ENCODE measurements at places on chromosomes 2 and 18.
A peak's percentile ranks its signal among the peaks of the same experiment; 100 is the strongest.

DNA sequence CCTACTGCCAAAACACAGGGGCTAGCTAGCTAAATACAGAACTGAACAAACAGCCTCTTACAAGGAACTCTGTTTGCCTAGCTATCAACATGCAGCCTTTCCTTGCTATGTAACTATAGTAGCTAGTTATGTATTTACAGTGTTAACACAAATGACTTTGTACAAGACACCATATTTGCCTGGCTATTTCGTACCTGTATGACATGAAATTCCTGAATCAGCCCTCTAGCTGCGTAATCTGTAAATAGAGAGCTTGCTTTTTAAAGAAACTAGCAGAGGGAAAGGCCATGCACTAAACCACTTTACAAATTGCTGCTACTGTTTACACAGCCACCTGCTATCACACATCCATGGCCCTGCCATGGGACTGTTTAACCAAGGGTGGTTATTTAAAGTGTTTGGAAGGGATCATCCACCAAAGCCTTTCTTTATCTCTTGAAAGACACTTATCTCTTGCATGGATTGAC is 248.7 kb downstream of the TFCP2L1 start:
- DNase-seq: no peak

DNA sequence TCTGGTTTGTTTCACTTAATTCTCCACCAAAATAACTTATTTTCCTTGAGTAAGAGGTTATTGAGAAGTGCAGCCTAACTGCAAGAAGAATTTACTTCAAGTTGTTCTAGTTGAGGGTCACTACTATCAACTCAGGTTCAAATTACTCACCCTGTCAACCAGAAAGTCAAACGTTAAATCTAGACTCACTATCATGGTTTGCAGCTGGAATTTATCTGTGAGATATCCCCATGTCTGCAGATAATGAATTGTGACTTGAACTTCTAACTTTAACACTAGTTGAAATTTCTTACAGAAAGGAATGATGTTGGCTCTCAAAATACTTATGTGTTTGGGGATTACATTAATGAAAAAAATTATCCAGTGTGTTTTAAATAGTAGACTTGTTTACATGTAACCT is 1145.7 kb upstream of the NXPH2 start:
- no peak for DNase-seq

DNA sequence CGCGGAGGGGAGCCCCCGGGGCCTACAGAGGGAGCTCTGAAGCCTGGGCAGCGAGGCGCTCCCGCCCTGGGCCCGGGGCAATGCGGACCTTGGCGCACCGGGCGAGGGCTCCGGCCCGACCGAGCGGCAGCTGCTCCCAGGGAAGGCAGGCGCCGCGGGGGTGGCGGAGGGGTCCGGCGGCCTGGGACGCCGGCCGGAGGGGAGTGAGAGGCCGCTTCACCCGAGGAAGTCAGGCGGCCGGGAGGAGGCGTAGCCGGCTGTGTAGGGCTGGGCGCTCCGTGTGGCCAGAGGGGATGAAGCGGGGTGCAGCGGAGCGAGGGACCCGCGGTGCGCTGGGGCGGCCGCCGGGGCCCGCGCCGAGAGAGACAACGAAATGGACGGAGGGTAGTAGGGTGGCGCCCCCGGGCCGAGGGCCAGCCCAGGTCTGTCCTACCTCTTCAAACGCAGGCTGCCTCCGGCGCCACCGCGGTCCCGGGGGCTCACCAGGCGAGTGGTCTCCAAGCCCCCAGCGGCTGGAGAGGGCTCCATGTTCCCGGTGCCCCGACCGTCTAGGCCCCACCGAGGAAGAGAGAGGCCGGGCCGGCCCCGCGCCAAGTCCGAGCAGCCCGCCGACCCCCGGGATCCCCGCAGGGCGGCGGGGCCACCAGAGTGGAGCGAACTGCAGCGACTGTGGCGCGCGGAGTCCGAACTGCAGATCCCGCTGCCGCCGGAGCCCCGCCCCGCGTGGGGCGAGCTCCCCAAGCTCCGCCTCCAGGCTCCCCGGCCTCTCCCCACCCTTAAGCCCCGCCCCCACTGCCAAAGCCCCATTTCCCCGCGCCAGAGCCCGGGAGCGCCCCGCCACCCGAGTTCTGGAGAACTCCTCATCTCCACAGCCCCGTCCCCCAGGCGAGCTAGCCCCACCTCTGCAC is at the start of gene SLC30A3:
Gene SLC30A3 (minus strand): TSS at position 669 of the 908 bp plus-strand sequence. CDS start 141 bp downstream, at position 528.
- DNase-seq: peak; percentile 71

DNA sequence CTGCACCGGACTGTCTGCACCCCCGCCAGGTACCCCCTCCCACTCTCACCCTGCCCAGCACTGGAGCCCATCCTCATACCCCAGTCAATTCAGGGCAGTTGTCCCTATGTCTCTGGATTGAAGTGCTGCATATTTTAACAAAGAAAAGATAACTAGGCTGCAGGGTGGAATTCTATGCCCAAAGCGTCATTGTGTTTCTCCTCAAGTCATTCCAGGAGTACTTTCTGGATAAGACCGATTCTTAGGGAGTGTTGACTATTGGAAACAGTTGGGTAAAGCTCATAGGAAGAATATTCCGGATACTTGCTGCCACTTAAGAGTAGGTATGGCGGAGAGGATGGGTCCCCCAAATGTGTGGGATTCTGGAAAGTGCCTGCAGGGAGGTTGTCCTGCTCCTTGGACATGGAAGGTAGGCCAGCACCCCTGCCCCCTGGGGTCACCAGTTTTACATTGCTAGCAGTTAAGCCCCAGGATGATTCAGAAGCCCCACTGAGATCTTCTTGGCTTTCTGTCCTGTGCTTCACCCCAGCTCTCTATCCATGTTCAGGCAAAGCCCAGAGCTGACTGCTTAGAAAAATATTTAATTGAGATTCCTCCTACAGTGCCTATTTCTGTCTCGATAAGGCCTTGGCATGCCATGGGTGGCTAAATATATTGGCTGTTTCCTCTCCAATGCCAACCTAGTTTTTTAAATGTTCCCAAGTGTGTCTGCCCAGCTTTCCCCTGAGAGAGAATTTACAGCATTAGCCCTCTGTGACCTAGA is 48.2 kb downstream of the RPL37A start:
- no peak for DNase-seq

DNA sequence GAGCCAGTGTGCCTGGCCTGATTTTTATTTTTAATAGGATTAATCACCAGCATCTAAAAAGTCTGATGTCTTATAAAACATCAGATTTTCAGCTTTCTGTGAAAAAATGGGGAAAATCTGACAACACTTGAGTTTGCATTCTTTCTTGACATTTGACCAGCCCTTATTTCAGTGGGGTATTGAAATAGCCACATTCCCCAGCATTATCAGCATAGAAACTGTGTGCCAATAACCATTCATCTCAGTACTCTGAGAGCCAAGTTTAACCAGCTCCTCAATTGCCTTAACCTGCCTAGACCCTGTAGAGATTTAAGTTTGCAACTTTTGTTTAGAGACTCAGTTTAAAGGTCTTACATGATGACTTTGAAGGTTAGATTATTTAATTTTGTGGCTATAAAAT is 155.0 kb downstream of the CERS6 start:
- no peak for DNase-seq

DNA sequence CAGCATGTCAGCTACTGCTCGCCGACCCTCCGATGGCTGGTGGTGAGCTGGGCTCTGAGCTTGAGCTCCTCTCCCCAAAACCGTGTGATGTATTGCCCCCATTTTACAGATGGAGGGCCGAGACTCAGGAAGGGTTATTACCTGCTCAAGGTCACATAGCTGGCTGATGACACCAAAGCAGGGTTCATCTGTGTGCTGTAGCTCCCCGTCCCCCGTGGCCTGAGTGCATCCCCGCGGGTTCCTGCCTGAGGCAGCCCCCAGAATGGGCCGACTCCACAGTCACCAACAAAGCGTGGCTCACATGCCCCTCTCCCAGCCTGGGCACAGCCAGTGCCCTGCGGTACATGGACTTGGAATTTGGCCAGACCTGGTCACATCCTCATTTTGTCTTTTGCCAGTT is 198.6 kb downstream of the TFCP2L1 start:
- DNase-seq: no peak

- DNase-seq: no peak
Observed at GRCh38 chr2:30938196-30938595, 130.9 kb upstream of the CAPN13 start.

DNA sequence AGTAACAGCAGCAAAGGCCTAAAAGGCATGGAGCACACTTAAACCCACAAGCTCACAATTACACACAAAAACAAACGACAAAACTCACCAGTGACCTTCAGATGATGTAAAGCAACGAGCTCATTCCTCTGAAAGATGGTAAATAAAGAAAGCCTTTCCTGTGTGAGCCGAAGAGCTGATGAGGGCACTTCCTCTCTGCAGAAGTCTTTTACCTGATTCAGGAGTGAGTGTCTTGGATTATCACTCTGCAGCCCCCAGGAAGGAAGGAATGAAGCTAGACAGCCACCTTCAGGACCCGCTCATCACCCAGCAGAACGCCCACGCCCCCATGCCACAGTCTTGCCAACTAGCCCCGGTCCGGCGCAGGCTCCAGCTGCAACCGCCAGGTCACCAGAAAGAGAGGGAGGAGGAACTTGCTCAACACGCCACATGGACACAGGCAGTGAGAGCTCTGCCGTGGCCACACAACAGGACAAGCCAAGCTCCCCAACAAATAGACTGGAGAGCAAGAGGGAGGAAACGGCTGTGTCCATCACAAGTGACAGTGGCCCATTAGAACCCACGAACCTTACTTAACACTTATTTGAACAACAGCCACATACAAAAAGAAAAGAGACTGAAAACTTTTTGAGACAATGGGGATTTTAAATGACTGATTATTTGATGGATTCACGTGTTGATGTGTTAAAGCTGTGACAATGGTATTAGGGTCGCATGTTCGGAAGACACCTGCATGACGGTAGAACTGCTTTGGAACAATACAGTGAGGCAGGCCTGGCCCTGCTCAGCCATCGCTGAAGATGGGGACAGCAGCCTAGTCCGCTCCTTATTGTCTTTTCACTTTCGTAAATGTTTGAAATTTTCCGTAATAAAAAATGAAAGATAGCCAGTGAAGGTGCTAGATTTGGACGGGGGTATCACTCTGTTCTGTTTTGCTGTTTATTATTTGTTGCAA is 127.3 kb downstream of the HDAC4 start:
- no peak for DNase-seq

DNA sequence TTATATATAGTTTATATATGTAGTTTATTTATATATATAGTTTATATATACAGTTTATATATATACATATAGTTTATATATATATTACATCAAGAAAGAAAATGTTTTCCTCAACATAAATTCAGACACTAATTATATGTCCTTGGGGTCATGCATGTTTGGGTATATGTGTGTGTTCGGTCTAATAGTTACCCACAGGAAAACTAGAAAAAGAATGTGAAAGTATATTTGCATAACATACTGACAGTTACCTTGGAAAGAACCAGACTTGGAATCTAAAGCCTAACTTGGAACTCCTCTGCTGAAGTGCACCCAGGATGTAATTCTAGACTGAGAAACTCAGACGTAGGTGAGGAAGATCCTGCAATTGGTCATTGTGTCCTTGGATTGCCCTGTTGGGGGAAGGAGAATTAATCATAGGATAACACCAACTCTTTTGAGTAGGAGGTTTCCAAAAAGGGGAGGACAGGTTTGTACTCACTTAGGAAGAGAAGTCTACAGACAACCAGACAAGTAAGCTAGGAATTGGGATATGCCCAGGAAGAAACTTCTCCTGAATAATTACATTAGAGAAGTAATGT is 8.9 kb upstream of the SLC25A12 start:
- no peak for DNase-seq

- DNase-seq: peak; percentile 34
Observed at GRCh38 chr2:109129356-109129920, 433 bp downstream of the SH3RF3 start.

Data from GM12865 (cell line).